ENCODE measurements at places on chromosomes 6 and 20. TPM values are rescaled to one million over a fixed set of nuclear protein-coding genes. Genes with fewer than 3 reads are reported as not detected.

The CGA gene
- not detected for total RNA-seq

The MLN gene
- not detected for total RNA-seq

The FAM209B gene
- total RNA-seq: 2.2 TPM

The PLCB4 gene
- not detected for total RNA-seq

The GSTA2 gene
- not detected for total RNA-seq

The GJA10 gene
- not detected for total RNA-seq

The TRIM10 gene
- not detected for total RNA-seq

The CAPN11 gene
- total RNA-seq: not detected

The PDYN gene
- not detected for total RNA-seq

The RIPPLY2 gene
- not detected for total RNA-seq

The SPO11 gene
- not detected for total RNA-seq

GRCh38 chr6:131116755-131117360 lies 18.4 kb upstream of the AKAP7 start:
- DNase-seq: peak; percentile 37

DNA sequence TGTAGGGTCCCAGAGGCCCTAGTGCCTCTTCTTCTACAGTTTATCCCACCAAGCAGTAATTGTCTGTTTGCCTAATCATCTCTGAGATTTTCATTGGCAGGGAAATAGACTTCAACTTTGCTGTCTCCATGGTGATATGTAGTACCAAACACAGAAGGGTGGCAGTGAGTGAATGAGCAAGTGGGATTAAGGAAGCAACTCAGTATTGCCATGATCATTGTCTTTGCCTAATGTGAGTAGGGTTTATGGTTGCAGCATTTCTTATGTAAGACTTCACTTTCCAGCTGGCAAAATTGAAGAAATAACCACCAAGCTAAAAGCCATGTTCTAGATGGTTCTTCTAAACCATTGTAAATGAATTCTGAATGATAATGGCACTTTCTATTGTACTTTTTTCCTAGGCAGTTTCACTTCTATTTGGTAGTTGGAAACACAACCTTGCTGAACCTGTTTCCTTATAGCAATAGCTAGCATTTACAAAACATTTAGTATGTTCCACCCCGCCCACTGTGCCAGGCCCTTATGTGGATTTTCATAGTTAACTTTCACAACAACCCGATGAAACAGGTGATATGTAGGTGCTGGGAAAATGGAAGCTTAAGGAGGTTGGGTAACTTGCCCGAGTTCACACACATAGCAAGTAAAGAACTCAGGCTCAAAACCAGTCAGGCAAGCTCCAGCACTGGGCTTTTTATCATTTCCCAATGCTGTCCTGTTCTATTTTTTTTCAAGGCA lies 32.0 kb downstream of the ZC2HC1B start:
- no peak for DNase-seq

DNA sequence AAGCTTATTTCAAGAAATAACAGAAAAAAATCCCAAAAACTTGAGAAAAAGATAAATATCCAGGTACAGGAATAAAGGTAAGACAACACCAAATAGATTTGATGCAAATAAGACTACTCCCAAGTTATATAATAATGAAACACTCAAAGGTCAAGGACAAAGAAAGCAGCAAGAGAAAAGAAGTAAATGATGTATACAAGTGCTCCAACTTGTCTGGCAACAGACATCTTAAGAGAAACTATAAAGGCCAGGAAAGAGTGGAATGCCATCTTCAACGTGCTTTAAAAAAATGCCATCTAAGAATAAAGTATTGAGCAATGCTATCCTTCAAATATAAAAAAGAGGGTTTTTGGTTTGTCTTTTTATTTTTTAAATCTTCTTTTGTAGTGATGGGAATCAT lies 54.2 kb downstream of the REV3L start:
- DNase-seq: no peak

- no peak for DNase-seq
Observed at GRCh38 chr20:22339091-22339881, 245.1 kb downstream of the FOXA2 start.

- DNase-seq: no peak
Observed at GRCh38 chr6:151284012-151284411, 44.2 kb downstream of the AKAP12 start.

- DNase-seq: no peak
Observed at GRCh38 chr6:17972074-17972952, 15.1 kb downstream of the KIF13A start.

GRCh38 chr6:139931747-139932146 lies 557.3 kb upstream of the CITED2 start:
- no peak for DNase-seq

GRCh38 chr20:19706463-19706862 lies 51.6 kb upstream of the RIN2 start:
- no peak for DNase-seq

DNA sequence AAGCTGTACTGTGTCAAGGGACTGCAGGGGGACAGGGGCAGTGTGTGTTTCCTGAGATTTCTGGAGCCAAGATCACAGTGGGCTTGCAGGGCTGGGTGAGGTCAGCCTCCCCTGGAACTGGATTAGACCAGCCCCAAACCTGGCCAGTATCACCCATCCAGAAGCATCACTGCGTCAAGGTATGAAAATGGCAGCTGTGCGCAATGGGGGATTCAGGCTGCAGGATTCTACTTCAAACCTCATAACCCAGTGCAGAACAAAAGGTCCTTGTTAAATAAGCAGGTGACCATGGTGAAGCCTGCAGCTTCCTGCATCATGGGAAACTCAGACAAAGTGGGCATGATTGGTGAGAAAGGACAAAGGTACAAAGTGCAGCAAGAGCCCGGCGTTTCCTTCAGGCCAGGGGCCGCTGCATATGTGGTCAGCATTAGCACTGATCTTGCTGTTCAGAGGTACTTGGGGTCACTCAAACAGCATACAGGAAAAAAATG lies 33.4 kb downstream of the TRAF3IP2 start:
- DNase-seq: no peak

GRCh38 chr6:170007468-170008293 lies 256.3 kb downstream of the ERMARD start:
- no peak for DNase-seq

- no peak for DNase-seq
Observed at GRCh38 chr6:147467886-147468285, 40.6 kb upstream of the SAMD5 start.

DNA sequence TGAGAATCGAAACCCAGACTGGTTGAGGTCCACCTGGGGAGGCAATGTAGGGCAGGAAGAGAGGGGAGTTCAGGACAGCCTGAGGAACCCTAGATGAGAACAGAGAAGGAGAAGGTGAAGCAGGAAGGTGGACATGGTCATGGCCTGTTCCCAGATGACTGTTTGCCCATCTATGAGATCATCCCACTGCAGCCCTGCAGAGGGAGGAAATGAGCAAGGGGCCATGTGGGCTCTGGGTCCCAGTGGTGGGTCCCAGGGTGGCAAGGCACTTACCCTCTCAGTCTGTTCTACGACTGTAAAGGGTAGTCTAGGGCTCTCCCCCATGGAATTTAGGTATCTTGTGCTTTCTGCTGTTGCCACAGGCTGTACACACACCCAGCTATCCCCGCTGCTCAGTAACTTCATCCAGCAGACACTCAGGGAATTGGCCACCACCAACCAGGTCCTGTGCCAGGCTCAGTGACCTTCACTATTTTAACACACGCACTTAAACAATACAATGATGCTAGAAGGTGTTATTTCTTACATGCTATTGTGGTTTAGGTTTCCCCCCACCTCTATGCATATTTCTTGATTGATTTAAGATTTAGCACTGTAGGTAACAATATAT lies 89.8 kb downstream of the TOX2 start:
- DNase-seq: no peak

DNA sequence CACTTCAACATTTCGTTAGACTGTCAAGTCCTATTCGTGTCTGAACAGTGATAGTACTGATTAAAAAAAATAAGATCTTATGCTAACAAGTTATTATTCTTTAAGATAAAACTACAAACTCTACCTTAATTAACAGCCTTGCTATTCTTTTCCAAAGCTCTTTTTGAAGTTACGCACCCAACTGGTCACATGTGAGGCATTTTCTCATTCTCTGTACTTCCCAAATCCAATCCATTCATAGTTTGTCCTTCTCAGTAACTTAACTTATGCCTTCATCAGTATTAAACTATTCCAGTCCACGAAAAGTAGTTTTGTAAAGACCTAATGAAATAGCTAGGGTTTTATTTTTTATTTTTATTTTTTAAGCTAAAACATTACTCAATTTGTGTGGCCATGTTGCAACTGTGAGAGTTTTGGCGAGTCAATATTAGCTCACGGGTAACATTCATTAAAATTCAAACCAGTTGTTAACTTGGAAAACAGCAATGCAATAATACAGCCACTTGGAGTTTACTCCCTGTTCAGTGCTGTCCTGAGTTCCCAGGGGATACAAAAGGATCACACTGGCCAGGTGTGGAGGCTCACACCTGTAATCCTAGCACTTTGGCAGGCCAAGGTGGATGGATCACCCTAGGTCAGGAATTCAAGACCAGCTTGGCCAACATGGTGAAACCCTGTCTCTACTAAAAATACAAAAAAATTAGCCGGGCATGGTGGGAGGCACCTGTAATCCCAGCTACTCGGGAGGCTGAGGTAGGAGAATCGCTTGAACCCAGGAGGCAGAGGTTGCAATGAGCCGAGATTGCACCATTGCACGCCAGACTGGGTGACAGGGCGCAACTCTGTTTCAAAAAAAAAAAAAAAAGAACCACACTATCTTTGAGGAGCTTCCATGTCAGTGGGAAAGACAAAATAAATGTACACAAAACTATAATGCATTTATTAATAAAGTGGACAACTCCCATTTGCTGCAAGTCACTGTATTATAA lies 27.9 kb upstream of the EEF1A1 start:
- DNase-seq: no peak

DNA sequence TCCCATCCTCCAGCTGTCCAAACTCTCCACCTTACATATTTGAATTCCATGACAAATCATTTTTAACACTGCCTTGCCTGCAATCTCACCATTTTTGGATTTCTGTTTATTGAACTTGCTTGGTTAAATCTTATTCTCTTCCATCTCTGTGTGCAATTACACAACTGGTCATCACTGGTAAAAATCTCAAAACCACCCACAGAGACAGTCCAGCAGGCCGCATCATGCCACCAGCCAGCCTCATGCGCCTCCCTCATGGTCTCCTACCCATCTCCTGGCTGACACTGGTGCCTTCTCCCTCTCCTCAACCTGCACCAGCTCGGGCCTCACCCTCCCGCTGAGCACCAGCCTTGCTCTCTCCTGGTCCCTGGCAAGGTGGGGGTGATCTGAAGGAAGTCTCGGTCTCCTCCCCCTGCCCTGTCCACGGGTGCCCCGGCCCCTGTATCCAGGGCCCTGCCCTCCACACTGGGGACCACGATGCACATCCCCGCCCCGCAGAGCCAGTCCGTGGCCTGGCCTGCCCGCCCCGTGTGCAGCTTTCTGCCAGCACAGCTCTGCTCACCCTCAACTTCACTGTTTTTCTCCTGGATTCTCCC lies 92.0 kb downstream of the THBS2 start:
- no peak for DNase-seq

GRCh38 chr6:80478030-80478429 lies 371.6 kb downstream of the BCKDHB start:
- DNase-seq: no peak

GRCh38 chr6:136989571-136990241 lies 55.1 kb downstream of the IL20RA start:
- no peak for DNase-seq

DNA sequence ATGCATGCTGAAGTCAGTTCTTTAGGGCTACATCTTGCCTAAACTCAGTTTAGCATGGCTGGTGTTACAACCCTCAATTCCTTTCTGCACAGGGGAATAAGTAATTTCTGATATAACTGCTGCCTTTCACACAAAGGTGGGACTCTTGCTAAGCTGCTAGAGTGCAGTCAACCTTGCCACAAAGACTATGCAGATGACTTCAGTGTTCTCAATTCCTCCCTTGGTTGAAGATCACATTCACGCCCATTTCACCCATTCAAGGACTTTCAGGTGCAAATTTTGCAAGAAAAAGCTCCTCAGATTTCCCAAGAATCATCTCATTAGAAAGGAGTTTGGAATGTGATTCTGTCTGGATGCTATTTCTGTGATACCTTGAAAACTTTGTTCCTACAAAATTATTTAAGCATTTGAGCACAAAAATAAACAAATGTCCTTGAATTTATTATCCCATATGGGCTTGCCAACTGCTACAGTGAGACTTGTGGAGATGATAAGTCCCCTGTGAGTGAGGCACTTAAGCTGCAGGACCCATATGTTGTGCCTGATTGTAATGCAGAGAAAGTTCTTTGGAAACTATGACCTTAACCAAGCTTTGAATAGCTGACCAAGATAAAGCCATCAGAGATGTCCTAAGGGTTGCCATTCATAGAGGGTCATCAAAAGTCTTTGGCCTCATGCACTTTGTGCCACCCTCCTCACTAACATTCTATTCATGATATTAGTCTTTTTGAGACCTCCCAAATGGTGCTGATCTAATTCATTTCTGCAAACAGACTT lies 111.8 kb downstream of the PLCB4 start:
- no peak for DNase-seq

GRCh38 chr6:25883536-25883935 lies 9.5 kb upstream of the SLC17A3 start:
- DNase-seq: no peak

GRCh38 chr20:37775200-37775599 lies 81.4 kb downstream of the CTNNBL1 start:
- no peak for DNase-seq

DNA sequence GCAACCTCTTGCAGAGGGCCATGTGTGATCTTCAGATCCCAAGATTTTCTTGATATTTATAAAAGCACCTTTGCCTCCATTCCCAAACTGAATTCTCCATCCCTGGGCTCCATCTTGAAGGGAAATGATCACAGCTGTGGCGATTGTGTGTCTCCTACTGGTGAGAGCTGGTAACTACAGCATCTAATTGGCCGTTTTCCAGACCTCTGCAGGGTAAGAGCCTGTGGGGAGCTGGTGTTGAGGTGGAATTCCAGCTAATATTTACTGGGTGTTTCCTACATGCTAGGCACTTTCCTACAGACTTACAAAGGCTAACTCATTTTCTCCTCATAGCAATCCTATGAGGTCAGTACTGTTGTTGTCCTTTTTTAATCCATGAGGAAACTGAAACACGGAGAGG lies 59.2 kb upstream of the FNDC1 start:
- DNase-seq: peak; percentile 34

- no peak for DNase-seq
Observed at GRCh38 chr6:23091795-23092194, 522.4 kb downstream of the HDGFL1 start.

GRCh38 chr6:43285832-43286231 lies 12.2 kb upstream of the SLC22A7 start:
- no peak for DNase-seq

DNA sequence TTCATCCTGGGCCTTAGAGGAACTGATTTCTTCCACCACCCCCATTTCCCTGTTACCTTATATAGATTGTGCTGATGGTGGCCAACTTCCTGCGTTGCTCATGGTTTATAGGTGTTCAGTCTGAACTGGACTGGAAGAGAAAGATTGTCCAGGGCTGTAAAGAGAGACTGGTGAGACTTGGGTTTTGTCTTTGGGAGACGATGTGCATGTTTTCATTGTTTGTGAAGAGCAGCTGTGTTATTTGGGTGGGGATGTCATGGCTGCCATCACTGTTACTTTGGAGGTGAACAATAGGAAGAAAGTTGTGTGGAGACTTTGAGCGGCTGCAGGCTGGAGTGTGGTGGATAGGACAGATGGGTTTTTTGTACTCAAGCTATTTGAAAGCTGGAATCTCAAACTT lies 15.6 kb upstream of the MPC1 start:
- no peak for DNase-seq

GRCh38 chr20:49853640-49854039 lies 41.0 kb downstream of the SLC9A8 start:
- no peak for DNase-seq

All from CD4-positive, alpha-beta memory T cell (primary cell).